ENCODE measurements at places on chromosomes 4 and X.

GRCh38 chr4:27271555-27271954, 410.9 kb downstream of the STIM2 start:
- DNase-seq = no peak

DNA sequence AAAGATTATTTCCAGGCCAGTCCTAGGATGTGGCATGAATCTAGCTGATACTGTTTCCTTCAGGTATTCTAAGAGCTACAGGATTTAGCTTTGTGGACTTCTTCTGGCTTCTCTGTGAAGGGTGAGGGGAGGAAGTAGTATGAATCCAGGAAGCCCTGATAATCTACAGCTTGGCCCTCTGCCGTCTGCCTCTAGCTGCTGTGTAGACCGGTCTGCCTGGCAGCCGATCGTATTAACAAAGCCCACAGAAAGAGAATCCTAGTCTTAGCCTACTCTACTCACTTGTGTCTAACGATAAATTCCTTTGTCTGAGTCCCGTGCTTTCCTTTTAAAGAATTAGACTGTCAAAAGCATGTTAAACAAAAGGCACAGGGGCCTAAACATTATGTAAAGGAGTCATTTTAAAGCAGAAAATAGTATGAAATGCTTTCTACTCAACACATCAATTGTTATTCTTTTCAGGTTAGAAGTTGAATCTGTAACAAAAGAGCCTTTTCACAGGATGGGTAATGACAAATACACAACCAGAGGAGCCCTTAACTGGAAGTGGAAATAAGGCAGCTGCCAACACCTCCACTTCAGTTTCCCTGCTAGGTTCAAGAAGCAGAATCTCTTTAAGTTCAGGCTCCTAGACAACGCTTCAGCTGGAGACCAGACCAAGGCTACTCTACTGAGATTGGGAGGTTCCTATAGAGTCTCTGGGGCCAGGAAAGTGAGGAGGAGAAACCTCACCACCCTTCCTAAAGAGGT, 48.9 kb upstream of the UCP1 start:
- no peak for DNase-seq

DNA sequence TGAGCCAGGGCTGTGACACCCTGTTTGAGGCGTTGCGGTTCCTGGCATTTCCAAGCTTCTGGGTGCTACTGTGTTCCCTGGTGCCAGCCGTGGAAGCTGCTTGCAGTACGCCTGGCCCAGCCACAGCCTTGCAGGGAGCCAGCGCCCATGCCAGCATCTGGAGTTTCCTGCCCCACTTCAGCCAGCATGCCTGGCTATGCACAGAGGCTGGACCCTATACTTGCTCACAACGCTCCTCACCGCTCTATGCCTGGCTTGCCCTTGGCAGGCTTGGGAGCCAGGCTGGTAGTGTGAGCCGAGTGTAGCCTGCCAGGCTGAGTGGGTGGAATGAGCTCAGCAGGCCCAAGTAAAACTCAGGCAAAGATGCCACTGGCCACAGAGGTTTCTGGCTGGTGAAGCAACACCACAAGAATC, 22.4 kb downstream of the PRRG1 start:
- no peak for DNase-seq

DNA sequence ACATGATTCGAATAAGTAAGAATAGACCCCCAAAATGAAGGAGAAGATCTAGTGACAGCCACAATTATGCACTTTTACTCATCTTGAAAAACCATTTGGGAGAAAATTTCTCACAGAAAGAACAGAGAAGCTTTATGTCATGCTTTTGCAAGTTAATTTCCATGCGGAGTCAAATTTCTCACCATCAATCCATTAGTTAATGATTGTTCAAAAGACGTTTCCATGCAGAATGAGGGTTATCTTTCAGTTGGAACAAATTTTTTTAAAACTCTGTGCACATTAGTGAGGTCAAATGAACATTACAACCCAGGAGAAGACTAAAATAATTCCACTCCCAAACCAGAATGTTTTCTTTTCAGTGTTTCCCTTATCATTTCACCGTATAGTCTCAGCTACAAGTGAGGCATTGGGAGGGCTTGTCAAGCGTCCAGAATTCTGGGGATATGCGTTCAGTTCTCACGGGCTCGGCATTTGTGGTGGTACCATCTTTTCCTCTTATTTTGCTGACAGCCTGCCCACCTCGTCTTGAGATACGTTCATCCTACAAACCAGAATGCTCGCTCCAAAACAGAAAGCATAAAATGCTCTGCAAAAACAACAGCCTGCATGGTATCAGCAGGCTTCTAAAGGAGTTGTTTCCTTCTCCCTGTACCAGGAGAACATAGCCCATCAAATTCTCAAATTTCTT, 130.8 kb upstream of the TBL1X start:
- DNase-seq = no peak

DNA sequence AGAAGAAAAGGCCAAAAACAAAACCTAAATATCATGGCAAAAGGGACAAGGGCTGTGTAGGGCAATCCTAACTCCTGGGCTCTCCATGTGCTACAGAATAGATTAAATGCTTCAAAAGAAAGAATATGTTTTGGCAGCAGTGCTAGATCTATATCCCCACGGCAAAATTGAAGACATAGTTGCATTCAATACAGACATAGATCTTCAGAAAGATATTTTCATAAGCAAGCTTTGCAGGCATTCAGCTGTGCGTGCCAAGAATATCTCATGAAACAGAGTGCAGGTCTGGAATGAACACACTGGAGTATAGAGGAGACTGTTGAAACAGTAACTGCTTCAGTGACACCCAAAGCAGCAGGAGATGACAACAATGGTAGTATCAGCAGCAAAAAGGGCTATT, 1476.9 kb downstream of the ARAP2 start:
- DNase-seq = no peak

- no peak for DNase-seq
Measured at GRCh38 chr4:10521424-10521823, 64.2 kb upstream of the ZNF518B start.

DNA sequence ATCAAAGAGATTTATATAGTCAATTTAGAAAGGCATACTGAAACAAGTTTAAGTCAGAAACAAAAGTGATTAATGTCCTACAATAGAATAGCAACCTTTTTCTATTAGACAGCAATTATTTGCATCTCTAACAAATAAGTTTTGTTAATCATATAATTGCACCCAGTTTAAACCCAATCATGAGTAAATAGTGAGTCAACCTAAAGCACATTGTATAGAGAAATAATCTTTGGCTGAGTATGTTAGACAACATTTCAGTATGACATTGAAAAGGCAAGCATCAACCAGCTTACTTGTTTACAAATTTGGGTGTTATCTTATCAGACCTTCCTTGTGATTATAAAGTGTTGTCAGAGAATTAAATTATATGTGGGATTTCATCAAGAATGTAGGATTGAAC, 209.5 kb downstream of the IL15 start:
- DNase-seq = no peak

- DNase-seq = no peak
Measured at GRCh38 chr4:53520116-53520515, 71.2 kb downstream of the LNX1 start.

DNA sequence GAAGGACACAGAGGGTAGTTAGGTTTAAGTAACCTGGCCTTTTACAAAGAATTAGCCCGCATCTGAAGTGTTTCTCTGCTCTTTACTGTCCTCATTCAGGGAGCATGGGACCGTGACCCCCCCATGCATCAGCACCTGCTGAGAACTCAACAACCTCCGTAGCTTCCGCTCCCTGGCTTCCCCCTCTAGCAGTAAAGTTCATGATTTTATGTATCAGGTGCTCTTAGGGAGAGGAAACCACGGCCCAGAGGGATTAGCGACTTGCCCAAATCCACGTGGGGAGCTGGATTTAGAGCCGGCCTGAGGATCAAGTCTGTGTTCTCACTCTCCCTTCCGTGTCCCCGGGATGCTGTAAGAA, 284.6 kb upstream of the GATB start:
- no peak for DNase-seq

DNA sequence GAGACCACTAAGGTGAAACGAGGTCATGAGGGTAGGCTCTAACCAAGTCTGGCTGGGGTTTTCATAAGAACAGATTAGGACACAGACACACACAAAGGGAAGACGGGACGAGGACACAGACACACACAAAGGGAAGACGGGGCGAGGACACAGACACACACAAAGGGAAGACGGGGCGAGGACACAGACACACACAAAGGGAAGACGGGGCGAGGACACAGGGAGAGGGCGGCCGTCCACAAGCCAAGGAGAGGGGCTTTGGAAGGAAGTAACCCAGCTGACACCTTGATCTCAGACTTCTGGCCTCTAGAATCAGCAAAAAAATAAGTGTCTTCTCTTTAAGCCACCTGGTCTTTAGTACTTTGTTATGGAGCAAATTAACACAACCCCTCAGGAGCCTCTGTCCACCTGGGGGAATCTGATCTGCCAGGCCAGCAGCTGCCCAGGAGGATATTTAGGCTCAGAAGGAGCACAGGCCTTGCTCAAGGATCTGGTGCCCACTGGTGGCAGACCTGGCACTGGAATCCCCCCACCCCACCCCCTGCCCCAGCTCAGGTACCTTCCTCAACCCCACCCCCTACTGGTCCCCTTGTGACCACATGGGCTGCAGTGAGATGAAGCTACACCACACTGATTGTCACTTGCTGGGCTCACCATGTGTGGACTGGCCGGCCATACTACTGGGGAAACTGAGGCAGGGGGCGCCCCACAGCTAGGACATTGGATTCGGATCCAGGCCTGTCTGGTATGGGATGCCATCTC, 2.8 kb downstream of the ABLIM2 start:
- no peak for DNase-seq

DNA sequence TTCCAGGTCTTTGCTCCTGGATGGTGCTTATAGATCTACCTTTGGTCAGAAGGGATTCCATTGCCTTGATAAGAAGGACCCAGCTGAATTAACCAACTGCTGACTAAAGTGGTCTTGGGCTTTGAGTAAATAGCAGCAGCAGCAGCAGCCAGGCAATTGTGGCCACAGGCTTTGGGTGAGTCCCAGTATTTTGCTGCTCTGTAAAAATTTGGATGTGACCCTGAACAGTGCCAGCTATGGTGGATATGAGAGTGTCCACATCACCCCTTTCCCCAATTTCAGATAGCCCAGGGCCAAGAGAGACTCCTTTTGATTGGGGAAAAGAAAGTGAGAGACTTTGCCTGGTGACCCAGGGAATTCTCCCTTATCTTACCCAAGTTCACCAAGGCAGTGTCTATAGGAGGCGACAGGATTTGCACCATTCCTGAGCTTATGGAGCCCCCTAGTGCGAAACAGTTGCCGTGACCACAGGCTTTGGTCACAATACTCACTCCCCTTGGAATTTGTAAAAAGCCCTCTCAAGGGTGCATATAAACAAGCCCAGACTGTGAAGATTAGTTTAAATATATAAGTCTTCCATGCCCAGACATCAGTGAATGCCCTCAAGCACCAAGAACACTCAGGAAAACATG, 518.0 kb downstream of the TMA16 start:
- no peak for DNase-seq

DNA sequence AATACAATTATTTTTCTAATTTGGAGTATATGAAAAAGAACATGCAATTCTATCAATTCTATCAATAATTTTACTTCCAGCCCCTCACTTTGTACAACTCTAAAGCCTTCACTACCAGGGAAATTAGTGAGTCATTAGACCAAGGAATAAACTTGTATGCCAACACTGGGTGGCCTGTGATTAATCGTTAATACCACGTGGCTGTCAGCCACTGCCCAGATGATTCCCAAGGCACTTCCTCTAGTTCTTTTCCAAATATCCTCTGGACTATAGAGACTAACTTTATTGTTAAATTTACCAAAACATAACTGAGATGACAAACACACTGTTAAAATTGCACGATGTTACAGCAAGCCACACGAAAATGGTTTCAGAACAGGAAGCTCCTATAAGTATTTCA, 45.7 kb downstream of the MID1 start:
- DNase-seq = no peak

GRCh38 chr4:144663834-144664475, 18.0 kb downstream of the HHIP start:
- no peak for DNase-seq

- no peak for DNase-seq
Measured at GRCh38 chr4:2924286-2924685, 38.9 kb downstream of the NOP14 start.

DNA sequence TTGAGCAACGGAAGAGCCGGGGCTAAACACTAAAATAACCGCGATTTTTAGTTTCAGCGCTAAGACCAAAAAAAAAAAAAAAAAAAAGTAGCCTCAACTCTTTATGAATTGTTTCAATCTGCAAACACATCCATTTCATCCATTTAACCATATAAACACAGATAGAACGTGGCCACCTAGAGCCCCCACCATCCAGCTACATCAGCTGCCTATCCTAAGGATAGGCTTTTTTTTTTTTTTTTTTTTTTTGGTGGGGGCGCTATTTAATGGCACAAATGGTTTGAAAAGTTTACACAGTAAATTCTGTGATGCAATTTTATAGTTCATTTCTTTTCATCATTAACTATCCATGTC, 492 bp upstream of the HDAC8 start:
- no peak for DNase-seq

GRCh38 chr4:147313108-147313507, 167.8 kb upstream of the EDNRA start:
- DNase-seq = no peak

DNA sequence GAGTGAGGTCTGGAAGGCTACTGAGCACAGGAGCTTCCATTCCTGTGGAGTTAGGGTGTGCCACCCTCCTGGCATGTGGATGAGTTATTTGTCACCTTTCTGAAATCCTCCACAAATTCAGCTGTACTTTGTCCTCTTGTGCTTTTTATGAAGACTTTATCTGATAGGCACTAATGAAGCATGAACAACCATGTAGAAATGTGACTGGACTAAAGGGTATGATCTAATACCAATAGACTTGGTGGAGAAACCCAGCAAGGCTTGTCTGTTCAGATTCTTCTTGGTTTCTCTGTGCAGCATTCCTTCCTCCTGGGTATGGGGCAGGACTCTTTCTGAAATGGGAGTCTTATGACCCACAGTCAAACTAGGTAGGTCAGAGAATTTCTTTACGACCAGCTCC, 9.6 kb downstream of the NBDY start:
- DNase-seq = no peak

DNA sequence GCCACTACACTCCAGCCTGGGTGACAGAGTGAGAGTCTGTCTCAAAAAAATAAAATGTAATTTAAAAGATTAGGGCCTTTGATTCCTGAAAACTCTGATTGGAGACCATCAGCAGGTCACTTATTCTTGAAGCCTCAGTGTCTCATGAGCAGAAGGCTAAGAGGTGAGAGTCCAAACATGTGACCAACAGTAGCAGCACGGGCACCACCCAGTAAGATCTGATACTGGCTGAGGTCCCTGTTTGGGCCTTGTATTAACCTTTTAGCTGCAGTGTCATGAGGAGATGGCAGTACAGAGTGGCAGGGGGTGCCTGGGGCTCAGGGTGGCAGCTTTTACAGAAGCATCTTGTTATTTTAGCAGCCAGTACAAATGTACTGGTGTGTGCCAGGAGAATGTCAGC, 89.3 kb downstream of the FHDC1 start:
- no peak for DNase-seq

- no peak for DNase-seq
Measured at GRCh38 chrX:6227453-6227835, 1.2 kb downstream of the NLGN4X start.

DNA sequence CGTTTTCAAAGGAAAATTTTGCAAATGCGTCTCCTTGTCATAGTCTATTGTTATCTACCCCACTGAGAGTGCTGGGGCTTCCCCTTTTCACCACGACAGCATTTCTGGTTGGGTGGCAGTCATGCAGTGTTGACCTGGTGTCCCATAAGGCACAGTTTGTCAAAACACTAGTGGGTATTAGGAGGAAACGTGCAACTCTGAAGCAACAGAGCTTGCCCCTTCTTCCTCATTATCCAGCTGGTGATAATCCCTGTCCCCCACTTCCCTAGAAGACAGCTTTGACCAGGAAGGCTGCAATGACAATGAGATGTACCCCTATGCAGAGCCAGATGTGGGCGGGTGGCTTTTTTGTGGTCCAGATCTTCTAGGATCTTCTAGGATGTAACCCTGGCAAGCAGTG, 1.8 kb downstream of the TBC1D1 start:
- no peak for DNase-seq

Measured in stimulated activated CD4-positive, alpha-beta T cell treated with anti-CD3 and anti-CD28 coated beads, Interleukin-1b, Interleukin-23, amount 100 ng/mL, for 1 hour (primary cell).